ENCODE measurements at places on chromosomes 3 and 15.

DNA sequence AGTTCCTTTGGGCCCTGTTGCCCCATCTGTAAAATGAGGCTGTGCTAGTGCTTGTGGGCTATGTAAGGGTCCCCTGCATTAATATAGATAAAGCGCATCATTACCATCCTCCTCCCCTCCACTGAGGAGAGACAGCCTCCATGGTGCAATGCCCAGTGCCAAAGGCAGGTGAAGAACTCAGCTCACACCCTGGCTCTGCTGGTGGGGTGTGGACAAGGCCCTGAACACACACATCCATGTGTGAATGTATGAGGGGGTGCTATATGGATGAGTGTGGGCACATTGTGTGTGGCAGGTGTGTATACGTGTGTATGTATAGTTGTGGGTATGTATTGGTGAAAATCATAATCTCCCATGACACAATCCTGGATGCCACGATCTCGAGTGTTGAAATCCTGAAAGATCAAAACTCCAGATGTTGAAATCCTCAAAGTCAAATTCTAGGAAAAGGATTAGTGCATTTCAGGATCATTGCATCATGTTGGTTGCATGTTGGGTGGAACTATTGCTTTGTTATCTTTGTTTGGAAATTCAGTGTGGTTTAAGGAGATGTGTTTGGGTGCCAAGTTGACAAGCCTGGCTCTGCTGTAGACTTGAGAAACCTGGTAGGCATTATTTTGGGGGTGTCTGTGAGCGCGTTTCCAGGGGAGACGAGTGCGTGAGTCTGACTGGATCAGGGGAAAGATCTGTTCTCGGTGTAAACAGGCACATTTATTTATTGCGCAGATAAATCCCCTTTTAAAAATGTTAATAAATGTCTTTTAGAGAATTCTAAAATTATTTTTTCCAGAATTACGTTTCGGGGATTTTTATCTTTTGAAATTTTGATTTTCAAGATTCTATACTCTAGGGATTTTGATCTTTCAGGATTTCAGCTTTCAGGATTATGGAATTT, 42.0 kb upstream of the SEC61A1 start:
- no peak for DNase-seq

GRCh38 chr15:92672102-92672501, 16.5 kb upstream of the FAM174B start:
- DNase-seq: no peak

- DNase-seq: no peak
Observed at GRCh38 chr15:41482110-41482877, 11.4 kb upstream of the ITPKA start.

DNA sequence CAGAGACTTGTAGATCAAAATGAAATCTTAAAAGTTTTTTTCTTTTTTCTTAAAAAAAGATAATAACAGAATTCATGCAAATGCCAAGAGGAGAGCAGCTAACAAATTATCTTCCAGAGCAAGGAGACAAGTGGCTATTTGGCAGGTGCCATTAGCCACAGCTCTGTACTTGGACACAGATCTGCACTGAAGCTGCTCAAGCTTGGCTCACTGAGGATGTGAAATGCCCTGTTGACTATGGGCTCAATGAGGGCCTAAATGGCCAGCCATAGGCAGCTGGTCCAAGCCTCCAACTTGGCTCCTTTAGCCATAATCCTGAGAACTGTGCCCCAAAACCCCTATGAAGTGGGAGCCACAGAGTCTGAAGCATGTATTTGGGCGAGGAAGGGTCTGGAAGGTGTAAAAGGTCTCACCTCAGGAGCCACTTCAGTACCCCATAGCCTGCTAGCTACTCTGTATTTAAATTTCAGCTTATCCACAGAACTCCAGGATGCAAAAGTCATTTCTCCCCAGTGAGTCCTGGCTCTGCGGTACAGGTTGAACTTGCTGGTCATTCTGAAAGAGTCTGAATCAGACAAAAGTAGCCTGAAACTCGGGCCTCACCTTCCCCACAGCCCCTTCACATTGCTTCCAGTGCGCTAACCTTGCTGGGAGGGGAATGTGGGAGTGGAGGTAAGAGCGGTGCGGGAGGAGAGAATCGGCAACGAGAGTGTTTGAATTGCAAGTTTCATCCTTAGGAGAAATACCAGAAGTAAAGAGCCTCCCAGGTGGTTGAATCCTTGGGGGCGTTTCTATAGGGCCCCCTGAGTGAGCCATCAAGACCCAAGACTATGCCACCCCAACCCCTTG, 48.0 kb downstream of the ZIC4 start:
- no peak for DNase-seq

GRCh38 chr3:61442696-61443095, 118.7 kb upstream of the PTPRG start:
- DNase-seq: no peak

GRCh38 chr3:123559040-123559861, 25.6 kb downstream of the HACD2 start:
- peak; percentile 9 for DNase-seq

DNA sequence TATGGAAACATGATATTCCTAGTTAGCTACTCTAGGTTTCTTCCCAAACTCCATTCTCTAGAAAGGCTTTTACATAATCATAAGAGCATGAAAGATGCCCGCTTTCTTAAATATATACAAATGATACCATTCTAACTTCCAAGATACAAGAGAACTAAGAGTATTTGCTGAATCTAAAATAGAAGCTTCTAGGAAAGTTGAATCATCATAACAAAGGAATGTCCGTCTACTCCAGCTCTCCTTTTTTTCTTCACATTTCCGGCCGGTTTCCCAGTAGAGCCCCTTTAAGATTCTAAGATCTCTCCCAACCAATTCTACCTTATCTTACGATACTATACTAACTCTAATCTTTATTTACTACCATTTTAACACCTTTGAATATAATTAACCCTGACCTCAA, 60.1 kb downstream of the RAD18 start:
- no peak for DNase-seq

DNA sequence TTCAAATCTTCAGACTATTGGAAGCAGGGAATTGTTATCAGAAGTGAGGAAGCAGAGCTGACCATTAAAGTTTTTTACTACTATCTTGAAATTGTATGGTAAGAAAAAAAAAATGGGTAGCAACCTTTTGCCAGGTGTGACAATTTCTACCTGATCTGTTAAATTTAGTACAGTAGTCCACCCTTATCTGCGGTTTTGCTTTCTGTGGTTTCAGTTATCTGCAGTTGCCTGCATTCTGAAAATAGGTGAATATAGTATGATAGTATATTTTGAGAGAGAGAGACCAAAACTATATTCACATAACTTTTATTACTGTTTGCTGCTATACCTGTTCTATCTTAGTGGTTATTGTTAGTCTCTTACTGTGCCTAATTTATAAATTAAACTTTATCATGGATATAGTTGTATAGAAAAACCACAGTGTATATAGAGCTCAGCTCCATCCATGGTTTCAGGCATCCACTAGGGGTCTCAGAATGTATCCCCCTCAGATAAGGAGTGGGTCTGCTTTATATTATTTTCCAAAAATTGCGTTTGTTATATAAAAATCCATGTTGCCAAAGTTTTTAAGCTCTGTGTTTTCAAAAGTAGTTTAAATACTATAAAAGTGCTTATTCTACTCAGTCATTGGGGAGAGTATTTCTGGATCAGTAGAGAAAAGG, 69.9 kb downstream of the PTPRG start:
- no peak for DNase-seq

DNA sequence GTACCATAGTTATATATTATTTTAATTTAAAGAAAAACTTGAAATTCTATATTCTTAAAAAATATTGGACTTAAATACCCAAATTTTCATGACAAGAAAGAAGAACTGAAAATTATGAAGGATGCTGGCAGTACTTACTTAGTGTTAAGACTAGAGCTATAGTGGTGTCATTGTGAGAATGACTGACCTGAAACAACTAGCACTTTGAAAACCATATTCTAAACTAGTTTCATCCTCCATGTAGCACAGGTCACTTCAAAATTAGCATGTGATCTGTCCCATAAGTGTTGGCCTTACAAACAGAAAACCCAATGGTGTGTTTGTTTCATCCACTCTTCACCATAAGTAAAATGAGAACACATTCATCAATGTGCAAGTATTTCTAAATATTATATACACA, 208.6 kb downstream of the ZIC4 start:
- no peak for DNase-seq

DNA sequence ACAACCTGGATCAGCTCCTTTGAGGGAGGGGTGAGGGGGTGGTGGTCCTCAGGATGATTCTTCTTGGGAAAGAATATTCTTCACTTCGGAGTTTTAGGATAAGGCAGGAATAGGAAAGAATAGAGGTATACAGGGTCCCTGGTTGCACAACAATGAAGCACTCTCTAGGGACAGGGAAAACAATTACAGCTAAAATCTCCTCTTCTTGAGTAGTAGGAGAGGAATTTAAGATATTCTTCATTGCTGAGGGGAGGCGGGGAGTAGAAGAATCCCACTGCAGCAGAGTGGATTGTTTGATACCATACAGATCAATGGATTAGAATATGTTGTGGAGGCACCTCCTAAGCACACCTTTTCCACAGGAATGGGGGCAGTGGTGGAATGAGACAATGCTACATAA, 20.5 kb downstream of the SLC9C1 start:
- no peak for DNase-seq

DNA sequence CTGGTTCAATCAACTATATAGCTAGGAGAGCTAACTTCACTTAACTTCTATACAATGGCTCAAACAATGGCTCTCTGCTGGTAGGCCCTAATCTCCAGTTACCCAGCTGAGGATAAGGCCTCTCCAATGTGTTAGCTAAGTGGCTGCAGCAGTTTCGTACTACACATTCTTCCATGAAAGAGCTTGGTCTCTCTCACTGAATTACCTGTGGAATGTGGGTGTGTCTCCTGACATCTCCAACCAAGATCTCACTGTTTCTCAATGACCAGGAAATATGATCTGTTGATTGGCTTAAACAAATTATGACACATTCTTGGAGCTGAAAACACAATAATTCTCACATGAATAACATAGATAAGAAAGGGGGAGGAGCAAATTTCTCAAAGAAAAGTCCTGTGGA, 169.8 kb upstream of the ROBO1 start:
- DNase-seq: peak; percentile 93

GRCh38 chr15:68620721-68621527, 42.1 kb downstream of the CORO2B start:
- DNase-seq: peak; percentile 83

- no peak for DNase-seq
Observed at GRCh38 chr15:36666228-36666905, 86.9 kb downstream of the CDIN1 start.

DNA sequence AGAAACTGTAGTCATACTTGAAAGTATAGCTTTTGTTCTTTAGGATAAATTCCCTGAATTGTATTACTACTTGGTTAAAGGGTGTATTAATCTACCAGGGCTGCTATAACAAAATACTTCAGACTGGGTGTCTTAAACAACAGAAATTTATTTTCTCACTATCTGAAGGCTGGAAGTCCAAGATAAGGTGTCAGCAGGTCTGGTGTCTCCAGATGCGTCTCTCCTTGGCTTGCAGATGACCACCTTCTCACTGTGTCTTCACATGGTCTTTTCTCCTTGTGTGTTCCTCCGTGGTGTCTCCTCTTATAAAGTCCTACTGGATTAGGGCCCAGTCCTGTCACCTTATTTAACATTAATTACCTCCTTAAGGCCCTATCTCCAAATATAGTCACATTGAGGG, 33.7 kb downstream of the MED12L start:
- DNase-seq: no peak

DNA sequence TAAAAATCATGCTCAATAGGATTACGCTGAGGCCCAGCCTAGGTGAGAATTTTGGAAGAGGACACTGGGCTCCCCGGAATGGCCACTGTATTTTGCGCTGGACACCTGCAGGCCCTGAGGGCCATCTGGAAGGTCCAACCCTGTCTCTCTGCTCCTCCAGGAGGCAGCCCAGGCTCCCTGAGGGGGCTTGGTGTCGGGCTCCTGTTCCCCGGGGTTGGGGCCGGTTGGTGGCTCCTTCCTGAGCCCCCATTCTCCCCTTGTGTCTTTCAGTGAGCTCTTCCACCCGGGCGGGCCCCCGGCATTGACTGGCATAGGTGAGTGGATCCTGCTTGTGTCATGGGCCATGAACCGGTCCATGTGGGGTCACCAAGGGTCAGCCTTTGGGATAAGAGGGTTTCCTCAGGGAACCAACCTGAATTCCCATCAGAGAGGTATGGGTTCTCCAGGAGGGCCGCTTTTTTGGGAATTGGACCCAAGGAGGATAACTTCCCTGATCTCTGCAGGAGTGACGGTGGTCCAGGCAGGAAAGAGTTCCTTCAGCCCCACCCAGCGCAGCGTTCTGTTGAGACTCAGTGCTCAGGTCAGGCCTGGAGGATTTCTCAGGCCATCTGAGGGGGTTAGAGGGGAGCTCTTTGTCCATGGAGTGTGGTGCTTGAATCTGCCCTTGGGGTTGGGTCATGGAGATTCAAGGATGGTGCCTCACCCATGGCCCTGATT, 187.8 kb downstream of the UBE3A start:
- DNase-seq: no peak
